ENCODE measurements at places on chromosomes 1 and 21.

DNA sequence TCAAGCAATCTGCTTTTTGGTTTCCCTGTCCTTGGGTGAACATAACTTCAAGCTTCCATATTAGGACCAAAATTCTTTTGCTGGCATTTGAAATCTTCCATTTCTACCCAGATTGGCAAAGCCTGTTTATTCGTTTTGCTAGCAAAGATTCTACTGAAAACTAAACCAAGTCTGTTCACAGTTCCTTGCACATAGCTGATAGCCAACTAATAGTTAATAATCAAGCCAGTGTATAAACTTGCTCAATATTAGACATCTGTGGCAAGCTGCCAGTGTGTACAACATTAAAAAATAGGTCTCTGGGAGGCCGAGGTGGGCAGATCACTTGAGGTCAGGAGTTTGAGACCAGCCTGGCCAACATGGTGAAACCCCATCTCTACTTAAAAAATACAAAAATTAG, 6.3 kb downstream of the APP start:
- no peak for DNase-seq

GRCh38 chr1:50982611-50983010, 12.6 kb downstream of the CDKN2C start:
- DNase-seq = no peak

DNA sequence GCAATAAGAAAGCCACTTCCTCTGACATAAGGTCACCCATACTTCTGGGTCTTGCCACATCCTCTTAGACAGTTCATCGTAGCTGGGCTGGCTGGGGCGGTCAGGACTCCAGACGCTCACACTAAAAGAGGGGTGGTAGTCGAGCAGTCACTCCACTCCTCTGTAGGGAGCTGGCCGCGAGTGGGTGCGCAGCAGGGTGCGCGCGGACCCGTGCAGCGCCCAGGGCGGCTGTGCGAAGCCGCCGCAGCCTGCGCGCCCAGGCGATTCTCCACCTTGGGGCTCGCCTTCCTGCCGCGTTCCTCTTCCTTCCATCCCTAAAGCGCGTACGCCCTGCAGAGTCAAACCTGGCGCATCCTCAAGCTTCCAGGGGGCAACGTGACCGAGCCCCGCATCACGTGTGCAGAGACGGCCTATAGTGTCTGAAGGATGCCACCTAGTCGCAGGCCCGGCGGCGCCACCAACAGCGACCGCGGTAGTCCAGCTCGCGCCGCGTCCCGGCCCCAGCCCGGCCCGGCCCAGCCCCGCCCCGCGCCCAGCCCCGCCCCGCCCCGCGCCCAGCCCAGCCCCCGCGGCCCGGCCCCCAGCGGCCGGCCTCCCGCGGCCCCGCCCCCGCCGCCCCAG, 360 bp upstream of the PRDX6 start:
- peak; percentile 83 for DNase-seq

DNA sequence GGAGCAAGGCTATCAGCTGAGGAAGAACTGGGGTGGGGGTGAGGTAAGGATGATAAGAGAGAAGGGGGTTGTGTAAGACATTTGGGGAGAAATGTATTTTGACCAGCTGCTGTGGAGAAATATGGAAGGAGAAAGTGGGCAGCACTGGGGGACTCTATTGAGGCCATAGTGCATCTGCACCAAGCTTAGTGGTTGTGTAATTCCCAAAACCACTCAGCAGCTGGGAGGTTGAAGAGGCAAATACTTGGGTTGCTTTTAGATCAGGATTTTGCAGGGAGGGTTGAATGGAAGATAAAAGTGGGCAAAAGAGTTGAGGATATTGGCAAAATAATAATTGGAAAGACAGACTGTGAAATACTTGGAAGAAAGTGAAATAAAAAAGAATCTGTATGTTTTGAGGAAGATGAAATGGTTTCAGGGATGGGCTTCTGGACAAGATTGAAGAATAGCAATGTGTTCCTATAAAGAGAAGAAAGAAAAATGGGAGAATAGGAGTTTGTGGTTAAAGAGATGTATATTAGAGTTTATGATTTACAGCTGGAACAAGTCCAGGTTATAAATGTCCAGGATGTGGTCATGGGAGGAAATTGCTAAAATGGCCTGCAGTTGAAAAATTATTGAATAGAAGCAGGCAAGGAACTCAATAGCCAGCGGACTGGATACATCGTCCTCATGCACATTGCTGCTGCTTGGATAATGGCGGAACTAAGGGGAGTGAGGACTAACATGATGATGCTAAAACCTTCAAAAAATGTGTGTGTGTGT, 162.7 kb downstream of the DNM3 start:
- DNase-seq = no peak

- no peak for DNase-seq
Measured at GRCh38 chr21:39610703-39611102, 2.0 kb upstream of the B3GALT5 start.

GRCh38 chr1:151881479-151881878, 27.8 kb downstream of the THEM4 start:
- DNase-seq = no peak

DNA sequence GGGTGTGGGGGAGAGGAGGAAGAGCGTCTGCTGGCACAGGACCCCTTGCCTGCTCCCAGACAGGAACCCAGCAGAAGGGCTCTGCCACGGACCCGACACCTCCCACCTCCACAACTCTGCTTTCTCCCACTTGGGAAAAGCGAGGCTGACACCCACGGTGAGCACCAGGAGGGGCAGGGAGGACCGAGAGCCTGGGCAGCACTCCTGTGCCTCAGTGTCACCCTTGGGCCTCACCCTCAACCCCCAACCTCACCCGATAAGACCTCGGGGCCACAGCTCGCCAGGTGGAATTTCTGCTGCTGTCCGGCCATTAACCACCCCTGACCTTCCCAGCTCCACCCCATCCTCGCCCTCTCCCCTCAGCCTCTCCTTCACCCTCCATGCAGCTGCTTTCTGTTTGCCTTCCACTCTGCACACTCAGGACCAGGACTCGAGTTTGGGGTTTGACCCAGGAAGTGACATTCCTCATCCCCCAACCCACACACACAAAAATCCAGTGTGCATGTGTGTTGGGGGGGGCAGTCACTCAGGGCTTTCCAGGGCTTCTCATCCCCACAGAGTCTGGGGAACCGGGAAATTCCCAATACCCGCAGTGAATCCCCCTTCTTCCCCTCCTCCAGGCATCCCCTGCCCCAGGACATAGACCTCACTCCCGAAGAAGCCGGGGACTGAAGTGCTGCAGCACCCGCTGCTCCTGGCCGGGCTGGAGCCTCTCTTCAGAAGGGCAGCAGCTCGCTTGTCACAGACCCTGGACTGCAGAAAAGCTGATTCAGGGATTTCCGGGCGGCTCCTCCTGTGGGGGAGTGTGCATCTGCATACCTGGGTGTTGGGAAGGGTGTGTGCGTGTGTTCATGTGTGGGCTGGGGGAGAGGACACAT, 65.8 kb downstream of the SYT2 start:
- no peak for DNase-seq

- DNase-seq = no peak
Measured at GRCh38 chr1:176058686-176059085, 148.4 kb downstream of the COP1 start.

DNA sequence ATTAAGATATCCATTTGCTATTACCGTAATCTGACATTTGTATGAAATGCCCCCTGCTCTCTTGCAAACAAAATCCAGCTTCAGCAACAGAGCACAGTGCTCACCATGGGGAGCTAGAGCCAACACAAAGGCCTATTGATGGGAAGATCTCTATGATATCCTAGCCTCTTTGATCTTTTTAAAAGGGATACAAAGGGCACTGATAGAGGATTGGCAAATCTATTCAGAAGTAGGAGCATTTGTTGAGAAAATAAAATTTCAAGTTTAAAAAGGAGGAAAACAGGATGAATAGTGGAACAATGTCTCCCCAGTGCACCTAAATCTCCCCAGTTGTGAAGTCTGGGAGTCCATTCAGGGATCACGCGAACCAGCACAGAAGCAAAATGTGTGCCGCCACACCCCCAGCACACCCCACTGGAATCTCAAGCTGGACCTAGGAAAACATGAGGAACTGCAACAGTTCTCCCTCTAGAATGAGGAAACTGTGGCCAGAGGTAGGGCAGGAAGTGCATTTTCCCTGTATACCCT, 32.2 kb downstream of the MRAP start:
- DNase-seq = no peak

GRCh38 chr1:198935306-198935921, 296.6 kb downstream of the PTPRC start:
- peak; percentile 97 for DNase-seq

DNA sequence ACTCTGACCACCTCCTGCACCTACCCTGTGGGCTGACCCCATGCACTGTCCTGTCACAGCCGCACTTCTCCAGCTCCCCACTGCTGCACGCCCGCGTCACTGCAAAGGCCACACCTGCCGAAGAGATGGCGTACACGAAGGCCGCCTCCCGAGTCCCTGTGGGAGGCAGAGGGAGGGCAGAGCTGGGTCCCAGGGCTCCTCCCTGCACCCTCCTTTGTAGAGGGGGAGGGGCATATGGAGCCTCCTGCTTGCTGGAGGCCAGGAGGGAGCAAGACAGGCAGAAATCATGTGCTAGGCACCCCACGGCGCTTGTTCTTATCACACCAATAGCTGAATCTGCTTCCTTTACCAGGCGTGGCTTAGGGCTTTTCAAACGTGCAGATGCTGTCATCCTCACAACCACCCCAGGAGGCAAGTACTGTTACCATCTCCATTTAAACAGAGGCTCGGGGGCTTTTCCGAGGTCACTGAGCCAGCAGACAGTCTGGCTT, 21.4 kb downstream of the WNT4 start:
- no peak for DNase-seq

Data from NCI-H2081 treated with DMSO at 0.1 percent for 48 hours (cell line).